ENCODE measurements at places on chromosomes 13 and 19.

DNA sequence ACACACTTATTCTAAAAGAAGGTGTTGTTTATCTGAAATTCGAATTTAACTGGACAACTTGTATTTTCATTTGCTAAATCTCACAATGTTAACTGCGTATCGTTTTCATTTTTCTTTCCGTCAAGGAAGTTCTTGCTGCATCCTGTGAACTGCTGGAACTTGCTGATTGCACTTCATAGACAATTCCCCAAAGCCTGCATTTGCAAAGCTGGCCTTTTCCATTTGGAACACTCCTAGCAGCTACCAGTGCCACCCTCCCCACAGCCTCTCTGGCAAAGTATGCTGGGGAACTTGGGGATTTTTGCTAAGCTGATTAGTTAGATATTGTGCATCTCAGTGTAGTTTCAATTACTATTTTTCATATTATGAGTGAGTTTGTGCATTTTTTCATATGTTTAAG is 20.4 kb upstream of the ARGLU1 start:
- DNase-seq, result no peak

DNA sequence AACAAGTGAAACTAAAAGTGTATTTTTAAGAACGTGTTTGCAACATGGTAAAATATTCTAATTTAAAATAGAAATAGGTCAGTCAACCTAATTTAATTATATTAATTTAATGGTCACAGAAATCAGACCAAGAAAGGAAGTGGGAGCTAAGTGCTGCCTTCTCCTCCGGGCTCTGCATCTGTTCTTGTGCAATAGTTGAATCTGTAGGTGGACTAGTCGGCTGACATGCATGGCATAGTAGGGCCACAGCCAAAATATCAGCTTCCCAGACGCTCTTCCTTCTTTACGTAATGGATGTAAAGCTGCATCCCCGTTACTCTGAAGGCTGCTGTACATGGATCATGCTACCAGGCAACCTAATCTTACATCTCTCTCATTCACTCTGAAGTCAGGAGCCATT is 47.3 kb downstream of the COL4A1 start:
- DNase-seq, result no peak

GRCh38 chr13:107927557-107927956 is 287.8 kb downstream of the LIG4 start:
- DNase-seq, result no peak

GRCh38 chr19:10420444-10421239 is at the start of gene PDE4A:
Gene PDE4A, plus strand, starts transcription at chr19:10420538. Its CDS starts 227 bp downstream, at chr19:10420765.
- DNase-seq, result no peak

DNA sequence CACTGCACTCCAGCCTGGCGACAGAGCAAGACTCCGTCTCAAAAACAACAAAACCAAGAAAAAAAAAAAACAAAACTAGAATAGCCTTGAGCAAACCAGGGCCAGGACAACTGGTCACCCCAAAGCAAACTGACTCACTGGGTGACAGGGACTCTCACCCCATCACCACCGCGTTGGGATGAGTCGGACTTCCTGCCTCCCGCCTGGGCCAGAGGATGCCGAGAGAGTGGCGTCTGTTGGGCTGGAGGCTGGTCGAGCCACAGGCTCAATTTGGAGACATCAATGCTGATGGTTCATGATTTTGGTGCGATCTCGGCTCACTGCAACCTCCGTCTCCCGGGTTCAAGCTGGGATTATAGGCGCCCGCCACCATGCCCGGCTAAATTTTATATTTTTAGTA is 11.6 kb downstream of the TMPRSS9 start:
- no peak for DNase-seq

Data from midbrain (tissue), 1 donor.